ENCODE measurements at places on chromosomes 11 and 22.

DNA sequence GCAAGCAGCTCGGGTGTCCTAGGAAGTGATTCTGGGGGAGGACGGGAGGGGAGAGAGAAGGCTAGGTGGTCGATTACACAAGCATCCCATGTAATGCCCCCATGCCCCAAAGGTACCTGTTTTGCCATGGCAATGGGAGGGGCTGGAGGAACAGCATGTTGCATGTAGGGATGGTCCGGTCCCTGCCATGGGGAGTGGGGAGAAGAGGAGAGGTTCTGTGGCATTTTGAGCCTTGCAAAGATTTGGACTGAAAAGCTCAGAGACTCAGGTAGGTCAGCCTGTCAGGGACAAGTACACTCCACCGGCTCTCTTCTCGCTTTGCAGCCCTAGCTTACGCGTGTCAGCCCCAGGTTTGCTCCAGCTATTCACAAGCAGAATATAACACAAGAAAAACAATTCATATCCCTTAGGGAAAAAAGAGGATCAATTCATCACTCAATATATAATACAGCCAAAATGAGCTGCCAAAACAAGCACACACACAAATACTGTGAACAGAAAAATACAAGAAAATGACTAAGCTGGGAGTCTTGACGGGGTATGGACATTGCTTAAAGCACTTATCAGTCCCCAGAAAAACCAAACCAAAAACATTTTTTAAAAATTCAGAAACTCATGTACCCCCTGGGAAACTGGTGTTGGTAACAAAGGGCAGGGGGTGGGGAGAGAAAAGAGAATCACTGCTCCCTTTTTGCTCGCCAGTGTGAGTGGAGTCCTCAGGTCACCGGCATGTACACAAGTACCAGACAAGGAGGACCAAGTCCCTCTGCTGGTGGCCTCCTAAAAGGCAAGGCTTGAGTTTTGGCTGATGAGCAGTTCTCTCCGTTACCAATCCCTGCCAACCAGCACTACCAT lies 21.6 kb downstream of the APOL5 start:
- DNase-seq, result no peak

GRCh38 chr11:61769169-61769920 lies 16.9 kb downstream of the MYRF start:
- DNase-seq, result no peak

- no peak for DNase-seq
Observed at GRCh38 chr11:74566146-74566960, 26.0 kb upstream of the POLD3 start.

GRCh38 chr11:122242731-122243130 lies 126.7 kb upstream of the BLID start:
- no peak for DNase-seq

GRCh38 chr22:50139843-50140415 lies 30.6 kb upstream of the PANX2 start:
- DNase-seq, result no peak

- no peak for DNase-seq
Observed at GRCh38 chr11:96256215-96257011, 86.6 kb downstream of the MAML2 start.

DNA sequence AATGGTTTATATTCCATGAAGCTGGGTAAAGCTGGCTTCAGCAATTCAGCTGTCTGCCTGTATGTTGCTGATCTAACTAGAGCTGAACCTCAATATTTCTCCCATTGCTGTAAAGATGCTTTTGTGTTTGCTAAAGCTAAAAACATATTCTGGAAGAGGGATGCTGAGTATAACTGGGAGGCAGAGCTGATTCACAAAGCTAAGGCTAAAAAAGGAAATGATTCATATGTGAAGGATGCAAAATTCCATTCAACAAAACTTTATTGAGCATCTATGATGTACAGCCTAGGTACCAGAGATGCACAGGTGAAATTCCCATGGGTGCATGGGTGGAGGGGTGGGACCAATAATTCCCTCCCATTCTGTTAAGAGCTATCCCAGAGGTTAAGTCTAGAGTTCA lies 193.9 kb downstream of the KIF18A start:
- DNase-seq, result no peak

- DNase-seq, result no peak
Observed at GRCh38 chr11:72009156-72009555, 10.4 kb downstream of the IL18BP start.

DNA sequence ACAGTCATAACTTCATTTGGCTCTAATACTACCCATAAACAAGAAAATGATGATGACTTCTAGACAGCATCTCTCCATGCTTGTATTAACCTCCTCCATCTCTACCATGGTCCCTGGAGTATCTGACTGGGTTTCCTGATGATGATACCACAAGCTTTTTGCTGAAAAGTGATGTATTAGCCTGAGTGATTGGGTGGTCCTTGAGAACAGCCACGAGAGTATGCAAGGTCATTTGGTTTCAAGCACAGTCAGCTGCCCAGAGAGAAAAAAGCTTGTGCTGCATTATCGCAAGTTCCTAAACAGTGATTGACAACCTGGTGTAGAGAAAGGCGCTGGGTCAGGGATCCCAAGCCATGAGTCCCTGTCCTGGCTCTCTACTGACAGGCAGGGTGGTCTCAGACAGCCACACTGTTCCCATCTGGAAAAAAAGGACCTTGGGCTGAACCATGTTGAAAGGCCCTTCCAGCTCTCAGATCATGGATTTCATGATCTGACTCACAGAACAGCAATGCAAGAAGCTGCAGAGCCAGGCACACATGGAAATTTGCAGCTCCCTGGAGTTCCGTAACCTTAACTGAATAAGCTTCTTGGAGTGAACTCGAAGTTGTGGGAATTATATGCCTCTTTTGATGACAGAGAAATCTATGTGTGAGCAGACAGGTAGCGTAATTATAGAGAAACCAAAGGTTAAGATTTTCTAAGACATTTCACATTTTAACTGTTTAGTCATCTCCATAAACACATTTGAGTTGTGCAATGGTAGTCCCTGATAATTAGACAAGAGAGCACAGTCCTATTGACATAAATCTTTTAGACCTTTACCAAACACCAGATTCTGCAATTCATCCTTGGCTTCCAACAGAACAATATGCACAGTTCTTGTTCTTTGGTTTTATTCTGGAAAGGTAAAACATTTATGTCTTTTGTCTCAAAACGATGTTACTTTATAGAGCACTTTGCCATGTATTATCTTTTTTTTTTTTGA lies 54.1 kb upstream of the UBASH3B start:
- DNase-seq, result peak; percentile 77

- no peak for DNase-seq
Observed at GRCh38 chr11:95831198-95831883, 41.0 kb downstream of the CEP57 start.

- no peak for DNase-seq
Observed at GRCh38 chr11:61587951-61588727, 7.3 kb upstream of the SYT7 start.

GRCh38 chr11:124800226-124800929 lies at the start of gene MSANTD2:
Gene MSANTD2 (minus strand): TSS chr11:124800406. CDS start chr11:124800380, 26 bp downstream.
- DNase-seq, result peak; percentile 91

GRCh38 chr11:19868871-19869270 lies 156.2 kb downstream of the NAV2 start:
- no peak for DNase-seq

DNA sequence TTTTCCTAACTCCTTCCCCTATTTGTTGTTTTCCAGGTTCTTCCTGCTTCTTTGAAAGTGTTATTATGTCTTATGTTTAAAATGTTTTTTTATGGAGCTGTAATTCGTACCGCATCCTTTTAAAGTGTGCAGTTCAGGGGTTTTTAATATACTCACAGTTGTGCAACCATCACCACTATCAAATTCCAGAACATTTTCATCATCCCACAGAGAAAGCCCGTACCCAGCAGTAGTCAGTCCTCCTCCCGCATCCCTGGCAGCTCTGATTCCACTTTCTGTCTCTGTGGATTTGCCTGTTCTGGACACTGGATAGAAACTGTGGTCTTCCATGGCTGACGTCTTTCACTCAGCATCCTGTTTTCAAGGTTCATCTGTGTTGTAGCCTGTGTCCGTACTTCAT lies 73.7 kb downstream of the JAM3 start:
- DNase-seq, result no peak

GRCh38 chr11:94131047-94131717 lies 2.5 kb downstream of the PANX1 start:
- no peak for DNase-seq

DNA sequence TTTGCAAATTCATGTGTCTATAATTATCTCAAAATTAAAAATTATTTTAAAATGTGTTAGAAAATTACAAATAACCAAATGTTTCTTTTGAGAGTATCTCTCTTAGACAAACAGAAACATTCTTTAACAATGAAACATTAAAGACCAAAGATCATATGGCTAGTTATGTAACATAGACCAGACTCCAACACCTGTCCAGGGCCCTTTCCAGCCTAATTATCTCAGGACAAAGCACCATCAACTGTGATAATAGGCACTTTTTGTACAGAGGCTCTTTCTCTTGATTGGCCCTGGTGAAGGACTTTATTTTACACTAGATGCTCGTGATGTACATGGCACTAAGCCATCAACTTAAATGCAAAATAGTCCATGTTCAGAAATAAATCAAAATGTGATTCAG lies 5.0 kb upstream of the PLEKHA7 start:
- DNase-seq, result no peak

DNA sequence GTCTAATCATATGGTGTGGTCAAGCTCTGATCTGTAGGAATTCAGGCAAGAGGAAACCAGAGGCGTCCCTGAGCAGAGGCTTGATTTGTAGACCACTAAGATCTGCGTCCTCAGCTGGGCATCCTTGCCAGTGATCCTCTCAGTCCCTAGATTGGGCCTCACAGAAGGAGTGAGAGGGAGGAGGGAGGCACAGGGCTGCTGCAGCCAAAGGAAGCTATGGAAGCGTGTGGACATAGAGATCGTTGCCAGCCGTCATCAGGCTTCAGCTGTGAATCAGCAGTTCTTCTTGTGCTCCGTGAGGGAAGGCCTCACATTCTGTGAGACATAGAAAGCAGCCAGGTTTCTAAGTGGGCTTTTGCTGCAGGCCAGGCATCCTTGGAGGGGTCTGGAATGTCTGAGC lies 254.6 kb upstream of the KIRREL3 start:
- peak; percentile 15 for DNase-seq

DNA sequence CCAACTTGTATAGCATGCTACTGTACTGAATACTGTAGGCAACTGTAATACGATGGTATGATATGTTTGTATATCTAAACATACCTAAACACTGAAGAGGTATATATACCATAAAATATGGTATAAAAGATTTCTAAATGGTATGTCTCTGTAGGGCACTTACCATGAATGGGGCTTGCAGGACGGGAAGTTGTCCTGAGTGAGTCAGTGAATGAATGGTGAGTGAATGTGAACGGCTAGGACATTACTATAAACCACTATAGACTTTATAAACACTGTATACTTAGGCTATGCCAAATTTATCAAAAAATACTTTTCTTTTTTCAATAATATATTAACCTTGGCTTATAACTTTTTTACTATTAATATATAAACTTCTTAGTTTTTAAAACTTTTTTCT lies 66.8 kb downstream of the ZC3H12C start:
- no peak for DNase-seq
